ENCODE measurements at places on chromosomes 13 and 19.

- DNase-seq = no peak
Measured at GRCh38 chr13:104204177-104204576, 1138.0 kb upstream of the SLC10A2 start.

DNA sequence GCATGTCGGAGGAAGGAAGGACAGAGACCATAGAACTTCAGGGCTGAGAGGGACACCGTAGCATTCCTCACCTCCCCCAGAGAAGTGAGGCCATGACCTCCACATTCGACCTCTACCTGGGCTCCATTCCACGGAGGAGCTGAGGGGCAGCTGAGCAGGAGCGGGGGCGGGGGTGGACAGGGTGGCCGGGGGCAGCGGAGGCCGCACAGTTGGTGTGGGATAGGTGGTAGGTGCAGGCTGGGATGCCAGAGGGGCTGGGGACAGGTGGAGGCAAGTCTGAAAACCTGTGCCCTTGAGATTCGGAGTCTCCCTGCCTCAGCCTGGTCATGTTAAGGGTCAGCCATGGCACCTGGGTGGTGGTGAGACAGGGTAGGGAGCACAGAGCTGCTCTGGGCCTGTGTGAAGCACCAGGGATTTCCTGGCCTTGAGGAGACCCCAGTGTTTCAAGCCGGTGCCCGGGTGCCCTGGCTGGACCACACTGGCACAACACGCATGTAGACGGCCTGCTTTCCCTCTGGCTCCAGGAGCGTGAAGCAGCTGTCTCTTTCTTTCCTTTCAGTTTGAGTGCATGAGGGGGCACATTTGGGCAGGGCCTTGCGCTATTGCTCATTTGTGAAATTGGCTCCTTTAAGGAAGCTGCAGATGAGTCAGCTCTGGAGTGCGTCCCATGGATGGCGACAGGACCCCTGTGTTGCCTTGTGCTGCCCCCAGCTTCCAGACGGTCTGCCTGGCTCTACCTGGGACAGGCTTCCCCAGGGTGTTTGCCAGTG, 51.8 kb downstream of the TSSK6 start:
- no peak for DNase-seq

DNA sequence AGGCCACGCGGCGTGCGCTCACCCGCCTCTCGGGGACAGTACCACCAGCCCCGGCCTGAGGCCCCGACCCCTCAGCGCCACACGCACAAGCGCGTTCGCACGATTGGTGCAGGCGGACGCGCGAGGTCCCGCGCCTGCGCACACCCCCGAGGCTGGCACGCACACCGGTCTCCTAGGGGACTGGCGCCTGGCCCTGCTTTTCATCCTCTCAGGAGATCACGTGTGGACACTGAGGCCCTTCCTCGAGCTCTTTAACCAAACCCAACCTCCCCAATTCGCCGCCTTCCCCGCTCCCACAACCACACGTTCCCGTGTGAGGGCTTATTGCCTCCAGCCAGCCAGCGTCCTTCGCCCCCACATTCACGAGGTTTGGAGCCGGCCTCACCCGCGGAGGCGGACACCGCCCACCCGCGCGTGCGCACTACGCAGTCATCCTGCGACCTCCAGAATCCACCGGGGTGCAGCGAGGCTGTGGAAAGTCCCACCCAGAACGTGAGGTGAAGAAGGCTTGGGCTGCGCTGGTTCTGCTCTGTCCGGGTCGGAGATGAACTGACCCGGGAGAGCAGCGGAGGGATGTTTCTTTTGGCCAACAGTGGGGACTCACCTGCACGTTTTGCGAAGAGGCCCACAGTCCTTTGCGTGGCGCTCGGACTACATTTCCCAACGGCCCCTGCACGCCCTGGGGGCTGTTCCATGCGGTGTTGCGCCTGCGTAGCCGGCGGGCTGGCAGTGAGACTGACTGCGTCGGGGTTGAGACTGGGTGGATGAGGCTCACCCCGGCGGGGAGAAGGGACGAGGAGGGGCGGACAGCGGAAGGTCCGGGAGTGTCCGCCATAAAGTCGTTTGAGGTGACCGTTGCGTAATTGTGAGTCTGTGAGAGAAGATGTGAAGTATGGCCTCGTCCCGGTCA, 539 bp upstream of the ZNF667 start:
- no peak for DNase-seq

DNA sequence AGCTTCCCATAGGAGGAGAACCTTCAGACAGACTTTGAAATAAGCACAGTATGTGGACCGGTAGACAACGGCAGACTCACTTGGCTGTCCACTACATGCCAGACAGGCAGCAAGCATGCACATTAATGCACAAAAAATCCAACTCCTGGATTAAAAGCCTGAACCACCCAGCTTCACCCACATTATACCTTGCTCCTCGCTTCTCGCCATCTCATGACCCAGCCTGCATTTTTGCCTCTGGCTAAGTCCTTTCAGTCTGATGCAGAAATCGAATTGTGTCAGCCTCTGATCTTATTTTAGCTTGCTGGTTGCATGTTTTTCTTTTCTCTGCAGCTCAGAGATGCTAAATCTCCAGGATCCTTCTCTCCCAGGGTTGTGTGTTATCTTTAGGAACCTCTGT, 358.7 kb downstream of the RFC3 start:
- no peak for DNase-seq

GRCh38 chr13:85806553-85807175, 7.4 kb upstream of the SLITRK6 start:
- DNase-seq = peak; percentile 72

- peak; percentile 23 for DNase-seq
Measured at GRCh38 chr13:51761643-51762350, 42.2 kb downstream of the DHRS12 start.

GRCh38 chr19:7109678-7110289, 40.3 kb downstream of the ZNF557 start:
- no peak for DNase-seq

DNA sequence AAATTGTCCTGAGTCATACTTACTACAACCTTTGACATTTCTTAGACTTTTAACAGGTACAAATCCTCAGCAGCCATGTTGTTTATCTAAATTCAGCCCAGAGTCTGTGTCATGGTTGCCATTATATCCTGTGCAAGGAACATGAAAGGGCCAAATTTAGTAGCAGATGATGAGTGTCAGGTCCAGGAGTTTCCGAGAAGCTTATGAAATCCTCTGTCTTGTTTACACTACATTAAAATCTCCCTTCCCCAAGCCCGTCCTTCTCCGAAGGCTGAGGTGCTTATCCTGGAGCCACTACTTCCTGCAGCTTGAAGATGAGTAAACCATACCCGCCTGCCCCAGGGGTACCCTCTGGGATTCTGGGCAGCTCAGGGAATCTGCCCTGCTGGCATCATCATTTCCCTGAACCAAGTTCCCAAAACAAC, 102.6 kb upstream of the SERP2 start:
- no peak for DNase-seq

GRCh38 chr13:36814465-36814864, 4.6 kb upstream of the RFXAP start:
- no peak for DNase-seq

GRCh38 chr13:98260357-98261164, 83.5 kb upstream of the RNF113B start:
- no peak for DNase-seq

DNA sequence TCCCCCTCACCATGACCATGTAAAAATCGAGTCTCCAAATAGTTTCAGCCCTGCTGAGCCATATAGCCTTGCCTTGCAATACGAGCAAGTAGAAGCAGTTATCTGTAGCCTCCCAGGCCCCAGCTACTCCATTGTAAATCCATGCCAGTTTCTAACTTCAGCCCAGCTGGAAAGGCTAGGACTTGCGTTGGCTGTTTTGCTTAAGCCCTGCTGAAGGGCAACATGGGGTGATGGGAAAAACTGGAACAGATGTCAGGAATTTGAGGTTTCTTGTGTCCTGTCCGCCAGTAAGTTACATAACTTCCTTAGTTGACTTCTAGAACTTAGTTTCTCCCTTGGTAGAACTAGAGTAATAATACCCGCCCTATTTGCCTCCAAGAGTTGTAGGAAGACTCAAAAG, 216.0 kb upstream of the SERP2 start:
- no peak for DNase-seq

GRCh38 chr13:30140973-30141372, 166.4 kb downstream of the KATNAL1 start:
- no peak for DNase-seq

DNA sequence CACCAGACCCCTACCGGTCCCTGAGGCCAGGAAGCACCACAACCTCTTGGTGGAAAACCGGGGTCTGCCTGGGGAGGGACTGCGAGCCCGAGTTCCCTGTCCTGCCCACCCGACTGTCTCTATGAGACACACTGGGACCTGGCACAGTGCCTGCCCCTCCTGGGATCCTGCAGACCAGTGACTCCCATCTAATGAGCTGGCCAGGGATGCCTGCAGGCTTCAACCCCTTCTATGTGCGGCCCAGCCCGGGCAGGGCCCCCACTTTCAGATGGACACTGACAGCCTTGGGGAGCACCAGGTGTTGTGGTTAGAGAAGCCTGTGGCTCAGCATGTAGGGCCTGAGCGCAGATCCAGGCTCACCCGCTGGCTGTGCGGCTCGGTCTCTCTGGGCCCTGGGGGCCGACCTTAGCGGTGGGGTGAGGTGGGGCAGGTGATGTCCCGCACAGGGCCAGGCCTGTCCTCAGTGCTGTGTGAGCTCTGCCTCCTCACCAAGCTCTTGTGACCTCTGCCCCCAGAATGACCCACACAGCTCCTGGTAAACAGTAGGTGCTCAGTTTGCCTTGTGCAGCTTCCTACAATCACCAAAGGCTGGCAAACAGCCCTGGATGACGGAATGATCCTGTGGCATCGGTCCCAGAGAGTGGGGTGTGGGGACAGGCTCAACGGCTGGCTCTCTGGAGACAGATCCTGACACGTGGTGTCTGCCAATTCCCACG, 17.9 kb upstream of the CACTIN start:
- DNase-seq = peak; percentile 26

- no peak for DNase-seq
Measured at GRCh38 chr19:3964256-3965194, 6.4 kb downstream of the DAPK3 start.

DNA sequence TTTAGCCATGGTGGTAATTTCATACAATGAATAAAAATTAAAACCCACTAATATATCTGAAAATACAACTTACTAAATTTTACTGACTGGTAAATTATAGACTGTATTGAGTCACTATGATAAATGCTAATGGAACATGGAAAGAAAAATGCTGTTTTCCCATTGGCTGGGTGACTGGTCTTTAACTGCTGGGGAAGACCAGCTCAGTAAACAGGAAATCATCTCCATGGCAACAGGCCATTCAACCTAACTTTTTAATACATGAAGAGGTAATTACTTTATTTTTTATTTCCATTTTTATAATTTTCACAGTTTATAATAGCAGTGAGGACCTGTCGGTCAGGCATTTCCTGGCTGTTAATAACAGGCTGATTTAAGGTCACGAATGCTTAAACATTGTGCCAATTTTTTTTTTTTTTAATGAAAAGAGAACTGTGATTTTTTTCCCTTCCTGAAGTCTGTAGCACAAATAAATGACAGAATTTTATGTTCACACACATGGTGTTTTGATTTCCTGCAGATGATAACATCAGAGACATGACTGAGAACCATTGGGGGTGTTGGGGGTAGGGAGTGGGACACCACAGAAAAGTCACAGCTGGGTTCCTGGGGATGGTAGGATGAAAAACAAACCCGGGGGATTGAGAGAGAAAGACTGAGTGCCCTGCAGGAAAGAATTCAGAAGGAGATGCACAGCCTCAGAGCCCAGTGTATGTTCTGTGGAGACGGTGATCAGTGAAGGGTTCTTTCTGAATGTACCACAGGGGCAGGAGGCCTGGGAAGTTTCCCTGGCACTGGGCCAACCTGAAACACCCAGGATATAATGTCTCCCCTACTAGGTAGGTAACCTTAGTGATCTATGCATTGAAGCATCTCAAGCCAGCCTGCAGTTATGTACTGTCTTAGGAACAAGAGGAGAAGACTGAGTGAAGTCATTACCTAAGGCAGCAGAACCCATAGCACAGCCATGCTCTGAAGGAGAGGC, 297.1 kb downstream of the COG6 start:
- DNase-seq = no peak

- no peak for DNase-seq
Measured at GRCh38 chr19:7618348-7618747, 11.0 kb downstream of the XAB2 start.

DNA sequence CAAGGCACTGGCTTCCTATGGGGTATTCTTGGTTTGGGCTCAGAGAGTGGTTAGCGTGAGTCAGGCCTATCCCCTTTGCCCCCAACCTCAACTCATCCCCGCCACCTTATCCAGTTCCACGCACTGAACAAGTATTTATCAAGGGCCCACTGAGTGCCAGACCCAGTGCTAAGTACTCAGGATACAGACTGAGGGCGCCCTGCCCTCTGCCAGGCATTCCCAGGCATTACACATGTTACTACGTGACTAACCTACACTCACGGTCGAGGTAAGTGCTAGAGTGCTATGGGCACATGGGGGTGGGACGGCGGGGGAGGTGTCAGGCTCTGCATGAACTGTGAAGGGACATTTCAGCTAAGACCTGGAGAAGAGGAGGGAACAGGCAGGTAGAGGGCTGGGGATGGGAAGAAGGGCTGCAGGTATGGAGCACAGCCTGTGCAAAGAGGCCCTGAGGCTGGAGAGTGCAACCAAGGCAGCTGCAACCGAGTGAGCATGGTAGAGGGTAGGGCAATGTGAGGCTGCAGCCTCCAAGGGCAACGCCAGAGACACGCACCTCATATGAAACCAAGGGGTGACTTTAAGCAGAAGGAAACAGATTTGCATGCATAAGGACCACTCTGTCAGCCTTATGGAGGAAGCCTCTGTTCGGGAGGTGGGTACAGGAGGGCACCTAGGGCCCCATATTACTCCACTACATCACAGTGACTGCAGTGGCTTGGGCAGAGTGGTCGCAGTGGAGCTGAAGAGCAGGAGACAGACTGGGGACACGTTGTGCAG, 22.5 kb downstream of the DHRS12 start:
- peak; percentile 26 for DNase-seq

GRCh38 chr13:65724226-65724625, 1505.9 kb downstream of the PCDH9 start:
- DNase-seq = no peak

DNA sequence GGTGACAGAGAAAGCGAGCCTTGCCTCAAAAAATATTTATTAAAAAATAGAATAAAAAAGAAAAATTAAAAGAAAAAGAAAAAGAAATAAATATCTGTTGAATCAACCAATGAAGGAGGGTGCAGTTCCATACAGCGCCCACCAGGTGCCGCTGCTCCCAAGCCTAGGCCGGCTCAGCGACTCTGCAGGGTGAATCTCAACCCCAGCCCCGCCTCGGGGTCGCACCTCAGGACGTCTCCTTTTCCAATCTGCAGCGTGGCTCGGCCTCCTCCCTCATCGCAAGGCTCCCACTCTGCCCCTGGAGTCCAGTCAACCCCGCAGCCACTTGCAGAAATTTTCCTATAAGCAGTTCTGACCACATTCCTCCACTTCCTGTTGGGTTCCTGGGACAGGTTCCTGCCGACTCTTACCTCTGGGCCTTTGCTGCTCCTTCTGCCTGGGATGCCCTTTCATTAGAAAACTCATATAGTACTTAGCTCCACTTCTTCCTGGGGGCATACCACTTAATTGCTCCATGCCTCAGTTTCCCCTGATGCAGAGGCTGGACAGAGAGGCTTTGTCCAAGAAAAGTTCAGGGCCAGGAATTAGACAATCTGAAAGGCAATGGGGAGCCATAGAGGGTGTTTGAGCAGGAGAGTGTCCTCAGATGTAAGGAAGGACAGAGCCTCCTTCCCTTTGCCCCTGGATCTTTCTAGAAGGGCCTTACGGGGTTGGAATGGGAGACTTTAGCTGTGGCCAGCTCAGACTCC, 24.3 kb downstream of the NFILZ start:
- DNase-seq = peak; percentile 41
